ENCODE measurements at places on chromosomes 3 and 15.
A peak's percentile ranks its signal among the peaks of the same experiment; 100 is the strongest.

DNA sequence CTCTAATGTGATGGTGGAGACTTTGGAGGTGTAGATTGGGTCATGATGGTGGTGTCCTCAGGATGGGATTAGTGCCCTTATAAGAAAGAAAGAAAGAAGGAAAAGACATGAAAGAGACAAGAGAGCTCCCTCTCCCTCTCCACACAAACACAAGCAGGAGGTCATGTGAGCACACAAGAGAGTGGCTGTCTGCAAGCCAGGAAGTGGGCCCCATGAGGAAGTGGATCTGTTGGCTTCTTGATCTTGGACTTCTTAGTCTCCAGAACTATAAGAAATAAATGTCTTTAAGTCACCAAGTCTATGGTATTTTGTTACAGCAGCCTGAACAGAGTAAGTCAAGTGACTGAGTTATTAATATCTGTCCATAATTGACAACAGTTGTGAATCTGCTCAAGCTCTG lies 17.1 kb downstream of the IQCB1 start:
- DNase-seq: no peak

GRCh38 chr3:12970684-12971083 lies 102.5 kb downstream of the IQSEC1 start:
- DNase-seq: no peak

DNA sequence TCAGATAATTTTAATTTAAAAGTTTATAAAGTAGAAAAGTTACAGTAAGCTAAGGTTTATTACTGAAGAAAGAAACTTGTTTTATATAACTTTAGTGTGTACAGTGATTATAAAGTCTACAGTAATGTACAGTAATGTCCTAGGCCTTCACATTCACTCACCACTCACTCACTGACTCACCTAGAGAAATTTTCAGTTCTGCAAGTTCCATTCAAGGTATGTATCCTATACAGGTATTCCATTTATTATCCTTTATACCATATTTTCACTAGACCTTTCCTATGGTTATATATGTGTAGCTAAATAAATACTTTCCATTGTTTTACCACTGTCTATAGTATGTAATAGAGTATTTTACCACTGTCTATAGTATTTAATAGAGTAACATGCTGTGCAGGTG lies 33.2 kb upstream of the MME start:
- no peak for DNase-seq

GRCh38 chr3:174126990-174127758 lies 729.6 kb downstream of the NLGN1 start:
- DNase-seq: no peak

DNA sequence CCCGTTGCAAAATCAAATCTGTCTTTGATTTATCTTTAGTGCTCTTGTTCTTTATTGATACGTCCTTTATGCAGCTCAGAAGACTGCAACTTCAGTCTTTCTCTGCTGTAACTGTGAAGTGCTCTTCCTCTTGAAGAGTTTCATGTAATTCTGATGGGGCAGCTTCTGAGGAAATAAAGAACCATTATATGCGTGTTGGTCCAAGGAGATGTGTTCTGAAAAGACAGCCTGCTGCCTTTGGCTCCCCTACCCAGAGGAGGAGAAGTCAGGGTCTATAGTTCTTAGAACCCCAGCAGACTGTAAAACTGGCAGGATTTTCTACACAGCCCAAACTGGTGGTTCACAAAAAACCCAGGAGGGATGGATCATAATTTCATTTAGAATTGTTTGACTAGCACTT lies 22.4 kb upstream of the ABHD10 start:
- no peak for DNase-seq

- DNase-seq: peak; percentile 76
Measured at GRCh38 chr3:185825639-185826481, 1.0 kb upstream of the IGF2BP2 start.

GRCh38 chr3:127735767-127736693 lies 63.3 kb downstream of the ABTB1 start:
- DNase-seq: no peak

DNA sequence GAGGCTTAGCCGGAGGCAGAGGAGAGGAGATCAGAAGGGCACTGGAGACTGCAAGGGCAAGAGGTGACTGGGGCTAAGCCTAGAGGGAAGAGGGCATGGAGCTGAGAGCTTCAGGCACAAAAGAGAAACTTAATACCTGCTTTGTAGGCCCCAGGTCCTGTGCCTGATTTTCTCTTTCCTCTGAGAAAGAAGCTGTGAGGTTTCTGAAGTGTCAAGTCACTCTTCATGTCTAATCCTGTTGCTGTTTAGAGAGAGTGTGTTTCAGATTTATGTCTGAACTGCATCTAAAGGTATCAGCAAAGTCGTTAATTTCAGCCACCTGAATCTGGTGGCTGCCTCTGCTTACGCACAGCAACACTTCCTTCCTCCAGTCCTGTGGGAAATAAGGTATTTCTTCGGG lies 106.9 kb upstream of the RNU6-1 start:
- no peak for DNase-seq

- DNase-seq: no peak
Measured at GRCh38 chr15:61910839-61911369, 149.3 kb downstream of the VPS13C start.

All from right forelimb (tissue), 1 donor.